ENCODE measurements at places on chromosomes 5 and 9.

DNA sequence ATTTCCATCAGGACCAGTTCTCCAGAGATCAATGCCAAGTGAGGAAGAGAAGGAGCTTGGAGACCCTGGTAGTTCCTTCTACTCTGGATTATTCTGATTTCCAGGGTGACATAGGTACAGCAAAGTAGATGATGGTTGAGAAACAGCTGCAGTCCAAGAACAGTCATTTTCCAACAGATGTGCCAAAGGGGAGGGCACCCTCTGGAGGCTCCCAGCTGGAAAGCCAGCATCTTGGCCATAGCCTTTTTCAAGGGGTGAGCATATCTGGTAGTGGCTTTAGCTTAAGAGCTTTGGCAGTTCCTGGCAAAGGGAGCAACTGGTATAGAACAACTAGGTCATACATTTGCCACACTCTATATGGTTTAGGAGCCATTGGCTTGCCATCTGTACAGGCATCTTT is 492.7 kb downstream of the RASEF start:
- DNase-seq = no peak

- DNase-seq = no peak
Observed at GRCh38 chr5:78758169-78758839, 109.7 kb upstream of the LHFPL2 start.

DNA sequence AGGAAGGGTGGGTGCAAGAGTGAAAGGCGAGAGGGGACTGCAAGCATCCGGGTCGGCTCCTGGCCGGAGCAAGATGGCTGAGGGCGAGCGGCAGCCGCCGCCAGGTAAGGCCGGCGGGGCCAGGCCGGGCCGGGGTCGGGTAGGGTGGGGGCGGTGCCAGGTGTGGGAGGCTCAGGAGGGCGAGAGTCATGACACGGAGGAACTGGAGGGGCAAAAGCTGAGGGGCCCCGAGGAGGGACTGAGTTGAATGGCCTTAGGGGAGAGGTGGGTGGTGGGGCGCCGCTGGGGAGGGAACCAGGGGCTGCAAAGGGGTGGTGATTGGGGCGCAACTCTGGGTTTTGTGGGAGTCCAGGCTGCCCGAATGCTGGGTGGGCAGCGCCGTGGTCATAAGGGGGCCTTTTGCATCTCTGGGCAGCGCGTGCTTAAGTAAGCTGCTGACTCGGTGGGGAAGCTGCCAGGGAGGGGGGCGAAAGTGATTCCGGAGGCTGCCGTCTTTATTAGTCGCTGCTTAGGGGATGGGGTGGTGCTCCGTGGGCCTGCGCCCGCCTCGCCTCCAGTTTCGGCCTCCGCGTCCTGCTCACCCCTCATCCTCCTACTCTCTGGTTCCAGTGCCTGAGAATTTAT is 425 bp downstream of the PTPA start:
- DNase-seq = peak; percentile 17

DNA sequence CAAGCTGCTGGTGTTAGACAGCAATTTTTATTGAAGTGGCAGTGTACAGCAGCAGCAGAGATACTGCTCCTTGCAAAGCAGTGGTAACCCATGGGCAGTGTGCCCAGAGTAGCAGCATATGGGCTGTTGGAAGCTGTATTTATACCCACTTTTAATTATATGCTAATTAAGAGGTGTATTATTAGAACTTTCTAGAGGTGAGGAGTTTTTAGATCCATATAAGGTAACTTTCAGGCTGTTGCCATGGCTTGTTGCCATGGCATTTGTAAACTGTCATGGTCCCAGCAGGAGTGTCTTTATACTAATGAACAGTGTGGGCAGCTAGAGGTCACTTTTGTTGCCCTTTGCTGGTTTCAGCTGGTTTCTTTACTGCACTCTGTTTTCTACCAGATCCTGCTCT is 3.7 kb upstream of the PJA2 start:
- DNase-seq = no peak

GRCh38 chr9:130327070-130327780 is 61.7 kb downstream of the HMCN2 start:
- DNase-seq = no peak

DNA sequence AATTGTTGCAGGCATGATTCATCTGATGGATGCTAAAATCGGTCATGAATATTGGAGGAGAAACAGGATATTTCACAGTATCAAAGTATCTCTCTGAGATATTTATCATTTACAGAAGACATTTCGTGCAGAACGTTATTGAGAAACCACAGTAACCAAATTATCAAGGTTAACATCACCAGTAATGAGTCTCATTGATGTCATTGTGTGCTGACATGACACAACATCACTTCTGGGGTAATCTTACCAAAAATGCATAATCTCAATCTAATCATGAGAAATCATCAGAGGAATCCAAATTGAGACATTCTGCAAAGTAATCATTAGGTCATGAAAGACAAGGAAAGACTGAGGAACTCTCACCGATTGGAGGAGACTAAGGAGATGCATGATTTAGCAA is 42.7 kb downstream of the C5orf22 start:
- no peak for DNase-seq

DNA sequence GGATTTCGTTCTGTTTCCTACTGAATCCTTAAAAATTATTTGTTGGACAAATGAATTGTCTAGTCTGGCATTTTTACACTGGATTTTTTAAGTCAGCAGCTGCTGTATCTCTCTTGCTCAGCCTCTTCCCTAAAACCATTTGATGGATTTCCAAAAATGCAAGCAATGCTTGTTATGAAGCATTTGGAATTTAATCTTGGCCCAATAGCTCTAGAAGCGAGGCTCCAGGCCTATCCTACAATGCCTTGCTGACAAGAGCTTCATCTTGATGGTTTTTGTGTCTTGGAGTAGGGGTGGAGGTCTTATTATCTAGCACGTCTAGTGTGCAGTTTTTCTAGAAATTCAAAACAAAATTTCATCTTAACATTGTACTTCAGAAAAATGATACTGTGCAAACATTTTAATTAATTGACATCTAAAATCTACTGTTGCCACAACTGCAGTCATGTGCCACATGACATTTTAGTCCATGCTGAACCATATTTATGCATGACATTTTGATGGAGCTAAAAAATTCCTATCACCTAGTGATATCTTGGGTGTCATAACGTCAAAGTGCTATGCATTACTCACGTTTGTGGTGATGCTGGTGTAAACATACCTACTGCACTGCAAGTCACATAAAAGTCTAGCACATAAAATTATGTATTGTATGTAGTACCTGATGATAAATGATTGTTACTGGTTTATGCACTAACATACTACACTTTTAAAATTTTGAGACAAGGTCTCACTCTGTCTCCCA is 5.9 kb upstream of the RAD23B start:
- DNase-seq = no peak

DNA sequence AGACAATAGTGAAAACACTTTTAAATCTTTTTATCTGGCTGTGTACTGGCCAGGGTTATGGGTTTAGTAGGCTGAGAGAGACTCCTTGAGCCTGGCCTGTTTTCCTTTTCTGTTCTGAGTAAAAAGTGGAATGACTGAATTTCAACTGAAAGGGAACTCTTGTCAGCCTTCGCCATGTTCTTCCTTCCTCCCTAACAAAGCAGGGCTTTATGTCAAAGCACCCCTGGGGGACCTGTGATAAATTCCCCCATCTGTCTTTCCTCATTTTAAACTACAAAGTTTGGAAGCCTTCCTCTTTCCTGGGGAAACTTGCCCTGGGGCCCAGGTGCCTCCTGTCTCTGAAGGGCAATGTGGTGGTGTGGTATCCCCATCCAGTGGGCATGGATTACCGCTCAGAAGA is 29.7 kb downstream of the LARP1 start:
- DNase-seq = no peak

DNA sequence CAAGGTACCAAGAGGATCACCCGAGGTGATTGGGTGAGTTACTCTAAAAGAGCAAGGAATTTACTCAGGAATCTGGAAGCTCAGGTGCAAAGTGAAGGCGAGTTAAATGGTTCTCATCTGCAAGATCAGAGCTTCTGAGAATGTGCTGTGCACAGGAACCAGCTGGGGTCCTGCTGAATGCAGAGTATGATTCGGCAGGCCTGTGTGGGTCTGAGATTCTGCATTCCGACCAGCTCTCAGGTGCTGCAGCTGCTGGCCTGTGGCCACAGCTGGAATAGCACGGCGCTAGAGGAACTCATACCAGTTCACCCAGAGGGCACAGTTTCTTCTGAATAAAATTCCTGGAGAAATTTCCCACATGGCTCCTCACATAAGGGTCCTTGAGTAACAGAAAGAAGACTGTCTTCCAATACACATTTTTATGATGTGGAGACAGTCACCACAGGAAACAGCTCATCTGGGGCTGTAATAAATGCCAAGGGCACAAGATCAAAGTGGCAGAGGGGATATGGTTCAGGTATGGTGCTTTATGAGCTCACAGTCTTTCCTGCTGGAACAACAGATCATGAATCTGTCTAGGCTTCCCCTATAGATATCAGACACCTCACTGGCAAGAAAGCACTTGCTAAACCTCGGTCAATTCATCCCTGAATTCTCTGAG is 83.9 kb downstream of the PTPN3 start:
- no peak for DNase-seq

DNA sequence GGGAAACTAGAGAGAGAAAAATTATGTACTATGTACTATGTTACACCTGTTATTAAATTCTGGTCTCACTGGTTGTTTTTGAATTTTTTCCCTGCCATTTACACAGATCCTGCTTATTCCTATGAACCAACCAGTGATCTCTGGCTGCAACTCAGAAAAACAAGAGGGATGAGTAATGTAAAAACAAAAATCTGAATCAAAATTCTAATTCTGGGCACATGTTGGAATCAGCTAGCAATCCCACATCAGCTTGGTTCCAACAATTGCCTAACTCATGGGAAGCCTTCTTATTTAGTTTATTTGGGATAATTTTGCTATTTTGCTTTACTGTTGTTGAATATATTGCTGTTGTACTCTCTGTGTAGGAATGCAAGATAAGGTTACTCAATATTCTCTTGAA is 78.3 kb downstream of the PLK2 start:
- DNase-seq = no peak

- DNase-seq = no peak
Observed at GRCh38 chr5:165029099-165029870, 1523.9 kb downstream of the MAT2B start.

DNA sequence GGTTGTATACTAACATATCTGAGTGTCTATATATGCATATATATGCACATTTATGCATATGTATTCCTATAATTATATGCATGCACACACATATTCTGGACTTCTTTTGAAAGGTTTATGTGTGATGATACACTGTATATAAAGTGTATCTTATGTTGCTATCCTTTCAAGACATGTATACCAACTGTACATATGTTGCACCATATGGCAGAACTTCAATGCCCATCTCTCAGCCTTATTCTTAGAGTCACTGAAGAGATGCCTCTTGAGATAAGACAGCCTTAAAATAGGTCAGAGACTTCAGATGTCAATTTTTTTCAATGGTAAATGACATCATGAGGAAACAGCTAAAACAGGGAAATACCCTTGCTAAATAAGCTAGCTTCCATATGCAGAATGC is 461.4 kb downstream of the SPATA31D1 start:
- no peak for DNase-seq

- no peak for DNase-seq
Observed at GRCh38 chr5:154642499-154643245, 112.5 kb upstream of the LARP1 start.

DNA sequence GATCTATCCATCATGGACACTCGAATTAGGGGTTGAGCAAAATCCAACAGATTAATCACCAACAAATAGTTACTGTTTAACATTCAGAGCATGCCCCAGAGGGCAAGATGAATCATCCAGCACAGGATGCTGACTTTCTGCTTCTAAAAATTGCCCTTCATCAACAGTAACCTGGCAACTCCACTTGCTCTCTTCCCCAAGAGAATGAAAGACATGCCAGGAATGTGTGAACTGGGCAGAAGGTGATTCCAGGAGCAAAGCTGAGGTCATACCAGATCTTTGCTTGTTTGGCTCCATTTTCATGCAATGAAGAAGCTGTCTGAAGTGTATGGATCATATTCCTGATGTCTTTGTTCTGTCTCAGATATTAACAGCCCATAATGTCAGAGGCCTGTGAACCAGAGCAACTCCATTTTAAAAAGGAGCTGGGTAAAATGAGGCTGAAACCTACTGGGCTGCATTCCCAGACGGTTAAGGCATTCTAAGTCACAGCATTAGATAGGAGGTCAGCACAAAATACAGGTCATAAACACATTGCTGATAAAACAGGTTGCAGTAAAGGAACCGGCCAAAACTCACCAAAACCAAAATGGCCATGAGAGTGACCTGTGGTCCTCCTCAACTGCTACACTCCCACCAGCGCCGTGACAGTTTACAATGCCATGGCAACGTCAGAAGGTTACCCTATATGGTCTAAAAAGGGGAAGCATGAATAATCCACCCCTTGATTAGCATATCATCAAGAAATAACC is 2.5 kb upstream of the ZNF367 start:
- peak; percentile 38 for DNase-seq

DNA sequence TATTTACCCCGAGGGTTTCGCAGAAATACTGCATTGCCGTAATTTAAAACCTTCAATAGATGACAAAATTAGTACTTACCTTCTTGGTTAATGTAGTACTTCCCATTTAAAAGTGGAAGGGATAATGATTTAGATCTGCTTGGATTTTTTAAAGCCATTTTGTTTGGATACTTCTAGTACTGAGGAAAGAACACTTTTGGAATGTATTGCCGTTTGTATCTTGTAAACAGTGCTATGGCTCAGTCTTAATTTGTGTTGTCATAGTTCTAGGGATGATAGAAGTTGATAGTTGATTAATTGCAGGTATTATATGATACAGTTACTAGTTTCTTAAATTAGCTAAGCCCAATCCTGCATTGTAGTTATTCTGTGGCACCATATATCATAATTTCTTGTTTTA is 33.1 kb downstream of the TNPO1 start:
- no peak for DNase-seq

- DNase-seq = no peak
Observed at GRCh38 chr5:165290535-165290934, 1785.1 kb downstream of the MAT2B start.

- DNase-seq = no peak
Observed at GRCh38 chr5:135508496-135509005, 27.2 kb downstream of the NEUROG1 start.

DNA sequence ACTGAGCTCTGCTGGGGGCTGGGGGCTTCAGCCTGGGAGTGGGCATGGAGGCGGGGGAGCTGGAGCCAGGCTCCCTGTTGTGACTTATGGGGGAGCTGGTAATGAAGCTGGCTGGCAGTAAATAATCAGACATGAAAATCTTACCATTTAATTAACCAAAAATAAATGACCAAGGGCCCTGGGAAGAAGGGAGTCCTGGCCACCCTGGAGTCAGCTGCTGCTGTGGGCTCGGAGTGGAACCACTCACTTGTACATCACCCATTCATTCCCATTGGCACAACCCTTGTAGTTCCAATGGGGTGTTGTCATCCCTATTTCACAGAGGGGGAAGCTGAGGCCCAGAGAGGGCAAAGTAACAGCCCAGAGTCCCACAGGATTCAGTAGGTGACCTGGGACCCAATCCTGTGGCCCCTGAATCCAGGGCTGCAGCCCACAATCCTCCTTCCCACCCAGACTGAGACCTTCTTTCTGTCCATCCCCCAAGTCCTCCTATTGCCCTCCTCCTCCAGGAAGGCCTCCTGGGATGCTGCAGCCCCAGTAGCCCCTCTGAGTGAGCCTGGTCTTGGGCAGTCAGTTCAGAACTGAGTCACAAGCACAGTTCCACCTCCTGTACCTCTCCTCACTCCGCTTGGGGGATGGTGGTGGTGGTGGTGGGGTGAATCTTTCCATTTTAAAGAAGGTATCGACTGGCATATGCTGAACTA is 259.4 kb upstream of the MVB12B start:
- no peak for DNase-seq
